ENCODE measurements at places on chromosomes 3 and 15. TPM values are rescaled to one million over a fixed set of nuclear protein-coding genes. Genes with fewer than 3 reads are reported as not detected.

The CLEC3B gene
- total RNA-seq = not detected

The ZNF619 gene
- 5.2 TPM for total RNA-seq

The CELSR3 gene
- total RNA-seq = 1.4 TPM

DNA sequence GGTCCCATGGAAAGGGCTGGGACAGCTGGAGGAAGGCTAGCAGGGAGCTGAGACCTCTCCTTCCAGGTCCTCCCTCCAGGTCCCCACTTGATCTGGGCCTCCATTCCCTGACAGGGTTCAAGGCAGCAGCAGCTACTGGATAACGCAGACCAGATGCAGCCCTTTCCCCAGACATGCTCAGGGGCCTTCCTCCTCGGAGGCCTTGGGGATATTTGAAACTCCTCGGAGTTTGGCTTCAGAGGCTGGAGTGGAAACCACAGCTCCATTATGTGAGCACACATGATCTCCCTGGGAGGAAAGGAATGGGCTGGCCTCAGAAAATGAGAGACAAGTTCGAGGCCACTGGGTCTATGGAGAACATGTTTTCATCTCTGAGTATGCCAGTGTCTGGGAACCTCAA lies 119.3 kb downstream of the SMAD6 start:
- no peak for DNase-seq

DNA sequence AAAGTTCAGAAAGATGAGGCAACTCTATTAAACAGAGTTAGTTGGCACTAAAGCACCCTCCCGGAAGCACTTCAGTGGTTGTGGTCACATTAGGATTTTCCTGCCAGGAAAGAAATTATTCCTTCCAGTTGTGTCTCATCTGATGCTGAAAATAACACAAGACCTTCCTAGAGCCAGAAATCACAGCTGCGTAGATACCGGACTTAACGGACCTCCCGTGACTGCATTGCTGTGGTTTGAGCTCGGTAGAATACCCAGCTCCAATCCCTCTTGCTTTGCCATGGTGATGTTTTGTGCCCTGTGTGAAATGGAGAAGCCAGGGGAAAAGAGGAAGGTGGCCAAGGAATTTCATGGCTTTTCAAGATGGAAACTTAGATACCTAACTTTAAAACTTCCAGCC lies 215.0 kb upstream of the IGF1R start:
- DNase-seq = no peak

The PLA2G4B gene
- 1.7 TPM for total RNA-seq

DNA sequence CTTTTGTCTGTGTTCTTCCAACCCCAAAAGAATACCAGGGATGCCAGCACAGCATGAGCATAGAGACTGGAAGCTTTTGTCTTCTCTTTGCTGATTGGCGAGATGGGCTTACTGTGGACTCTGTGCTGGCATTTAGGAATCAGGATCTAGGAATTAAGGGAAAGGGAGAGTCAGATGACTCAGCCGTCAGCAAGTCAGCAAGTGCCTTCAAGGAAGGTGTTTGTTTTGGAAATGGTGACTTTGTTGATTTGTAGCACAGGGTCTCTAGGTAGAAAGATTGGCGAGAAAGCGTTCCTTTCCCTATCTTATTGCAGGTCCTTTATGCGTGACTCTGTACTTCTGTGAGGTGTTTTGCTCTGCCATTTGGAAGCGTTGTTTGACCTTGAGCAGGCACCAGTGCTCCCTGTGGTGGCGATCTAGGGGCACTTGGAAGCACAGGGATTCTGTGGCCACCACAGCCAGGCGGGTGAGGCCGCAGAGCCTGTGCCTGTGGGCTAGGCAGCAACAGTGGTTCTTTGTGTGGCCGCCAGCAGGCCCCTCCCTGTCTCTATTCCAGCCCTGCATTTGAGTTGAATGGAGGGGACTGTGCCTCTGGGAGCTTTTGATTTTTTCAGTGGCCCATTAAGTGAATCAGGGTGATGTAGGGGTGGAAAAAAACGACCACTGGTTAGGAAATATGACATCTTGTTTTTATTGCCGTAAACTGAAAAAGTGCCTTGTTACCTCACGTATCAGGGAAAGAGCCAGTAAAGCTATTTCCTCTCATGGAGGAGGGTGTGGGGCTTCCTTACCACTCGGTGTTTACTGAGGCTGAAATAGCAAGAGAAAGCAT lies 19.0 kb downstream of the FAN1 start:
- DNase-seq = no peak

DNA sequence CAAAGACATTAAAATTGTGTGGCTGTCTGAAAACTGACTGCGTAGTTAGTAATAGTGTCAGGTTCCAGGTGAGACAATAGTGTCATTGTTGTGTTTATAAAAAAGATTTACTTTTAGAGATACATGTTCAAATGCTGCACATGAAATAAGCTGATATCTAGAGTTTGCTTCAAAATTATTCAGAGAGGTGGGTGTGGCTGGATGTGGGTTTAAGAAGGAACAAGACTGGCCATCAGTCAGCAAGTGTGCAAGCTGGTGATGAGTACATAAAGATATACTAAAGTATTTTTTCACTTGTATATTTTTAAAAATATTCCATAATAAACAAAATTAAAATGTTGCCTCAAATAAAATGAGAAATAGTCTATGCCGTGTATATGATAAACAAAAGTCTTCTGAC lies 190.6 kb downstream of the ARRDC4 start:
- DNase-seq = no peak

The SMCO1 gene
- not detected for total RNA-seq

- DNase-seq = no peak
These were observed 304.4 kb downstream of the DOCK3 start for GRCh38 chr3:50978991-50979667.

The ARRDC4 gene
- 35.5 TPM for total RNA-seq

DNA sequence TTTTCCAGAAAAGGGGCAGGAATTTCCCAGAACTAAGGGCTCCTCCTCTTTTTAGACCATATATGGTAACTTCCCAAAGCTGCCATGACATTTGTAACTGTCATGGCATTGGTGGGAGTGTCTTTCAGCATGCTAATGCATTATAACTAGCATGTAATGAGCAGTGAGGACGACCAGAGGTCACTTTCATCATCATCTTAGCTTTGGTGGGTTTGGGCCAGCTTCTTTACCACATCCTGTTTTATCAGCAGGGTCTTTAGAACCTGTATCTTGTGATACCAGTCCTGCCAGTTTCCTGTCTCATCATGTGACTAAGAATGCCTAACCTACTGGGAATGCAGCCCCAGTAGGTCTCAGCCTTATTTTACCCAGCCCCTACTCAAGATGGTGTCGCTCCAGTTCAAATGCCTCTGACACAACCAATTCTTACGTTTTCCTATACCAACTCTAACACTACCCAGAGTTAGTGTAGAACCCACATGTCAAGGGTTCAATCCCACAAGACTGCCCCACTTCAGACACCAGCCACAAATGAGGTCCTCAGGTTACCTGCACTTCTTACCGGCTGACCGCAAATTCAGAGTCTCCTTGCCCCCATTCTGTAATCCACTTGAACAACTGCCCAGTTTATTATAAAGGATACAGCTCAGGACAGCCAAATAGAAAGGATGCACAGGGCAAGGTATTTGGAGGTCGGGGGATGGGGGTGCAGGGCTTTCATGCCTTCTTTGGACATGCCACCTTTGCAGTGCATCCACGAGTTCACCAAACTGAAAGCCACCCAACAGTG lies 17.7 kb downstream of the FOXB1 start:
- no peak for DNase-seq

DNA sequence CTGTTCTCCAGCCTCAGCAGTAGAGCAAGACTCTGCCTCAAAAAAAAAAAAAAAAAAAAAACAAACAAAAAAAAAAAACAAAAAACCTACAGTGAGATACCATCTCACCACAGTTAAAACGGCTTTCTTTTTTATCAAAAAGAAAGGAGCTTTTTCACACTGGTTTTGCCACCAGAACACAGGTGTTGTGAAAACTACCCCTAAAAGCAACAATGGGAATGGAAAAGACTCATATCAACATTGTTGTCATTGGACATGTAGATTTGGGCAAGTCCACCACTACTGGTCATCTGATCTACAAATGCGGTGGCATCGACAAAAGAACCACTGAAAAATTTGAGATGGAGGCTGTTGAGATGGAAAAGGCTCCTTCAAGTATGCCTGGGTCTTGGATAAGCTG lies 24.8 kb upstream of the SLC25A38 start:
- DNase-seq = no peak

- DNase-seq = no peak
These were observed 81.4 kb upstream of the PSMD6 start for GRCh38 chr3:64104691-64105111.

- DNase-seq = no peak
These were observed 28.5 kb downstream of the DNAJC13 start for GRCh38 chr3:132445817-132446216.

DNA sequence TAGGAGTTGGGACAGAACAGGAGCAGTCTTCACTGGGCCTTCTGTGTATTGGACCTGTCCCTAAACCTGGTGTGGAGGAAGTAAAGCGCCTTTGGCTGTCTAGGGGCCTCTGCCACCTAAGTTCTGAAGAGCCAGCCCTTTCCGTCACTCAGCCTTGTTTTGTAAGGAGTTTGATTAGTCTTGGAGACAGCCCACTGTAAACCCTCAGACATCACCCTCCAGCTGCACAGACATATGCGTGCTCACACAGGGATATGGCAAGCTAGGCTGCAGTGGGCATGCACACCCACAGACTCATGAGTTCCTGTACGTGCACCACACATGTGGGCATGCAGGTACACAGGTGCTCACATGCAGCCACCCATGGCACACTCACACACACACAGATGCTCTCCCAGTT lies 5.2 kb downstream of the PRKCD start:
- DNase-seq = no peak

GRCh38 chr3:62500556-62501288 lies 127.4 kb upstream of the FEZF2 start:
- DNase-seq = no peak

The CD200 gene
- not detected for total RNA-seq

The HHATL gene
- total RNA-seq = not detected

The CCDC9B gene
- 8.9 TPM for total RNA-seq

The TUSC7 gene
- not detected for total RNA-seq

The CHST14 gene
- total RNA-seq = 12.4 TPM

DNA sequence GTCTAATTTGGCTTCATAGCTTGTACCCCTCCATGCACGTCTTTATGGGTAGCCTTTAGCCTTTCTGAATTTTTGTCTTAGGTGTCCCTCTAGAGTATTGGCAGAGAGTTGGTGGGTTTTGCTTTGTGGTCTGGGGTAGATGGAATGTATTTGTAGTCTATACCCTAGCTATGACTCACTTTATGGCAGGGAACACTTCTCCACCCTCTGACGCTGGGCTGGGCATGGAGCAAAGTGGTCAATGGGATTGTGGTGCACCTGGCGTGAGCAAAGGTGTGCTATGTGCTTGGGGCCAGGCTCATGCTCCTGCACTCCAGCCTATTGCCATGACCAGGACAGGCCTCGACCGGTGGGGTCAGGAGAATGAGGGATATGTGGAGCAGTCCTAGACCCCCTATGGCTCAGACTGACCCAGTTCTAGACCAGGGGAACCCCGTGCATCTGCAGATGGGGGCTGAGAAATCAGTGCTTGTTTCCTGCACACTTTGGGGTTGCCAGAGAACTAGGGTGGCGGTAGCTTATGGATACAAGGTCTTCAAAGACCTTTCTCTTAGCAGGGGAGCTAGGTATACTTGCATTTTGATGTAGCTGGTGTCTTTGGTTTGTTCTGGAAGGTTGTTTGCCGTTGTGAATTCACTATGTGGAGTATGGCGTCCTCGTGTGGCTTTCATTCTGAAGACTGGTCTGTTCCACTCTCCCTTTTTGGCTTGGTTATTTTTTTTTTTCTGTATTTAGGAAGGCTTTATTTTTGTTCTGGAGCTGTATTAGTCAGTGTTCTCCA lies 49.4 kb upstream of the RPL32 start:
- DNase-seq = no peak

DNA sequence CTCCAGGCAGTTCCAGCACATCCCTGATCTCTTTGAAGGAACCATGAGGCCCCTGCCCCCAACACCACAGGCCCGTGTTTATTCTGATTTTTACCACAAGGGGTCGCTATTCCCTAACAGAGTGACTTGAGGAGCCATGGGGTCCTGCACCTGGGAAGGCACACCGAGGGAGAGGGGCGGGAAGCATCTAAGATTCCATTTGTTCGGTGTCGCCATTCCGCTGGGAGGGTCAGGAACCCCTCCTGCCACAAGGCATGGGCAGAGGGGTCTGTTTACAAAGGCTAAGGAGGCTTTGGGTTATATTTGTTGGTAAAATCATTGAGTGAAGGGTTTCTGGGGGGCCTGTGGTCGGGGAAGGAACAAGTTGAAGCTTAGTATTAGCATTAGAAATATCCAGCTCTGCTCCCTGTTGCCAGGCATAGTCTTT lies 77.1 kb downstream of the WDR76 start:
- peak; percentile 69 for DNase-seq

The CCDC50 gene
- 60.3 TPM for total RNA-seq

DNA sequence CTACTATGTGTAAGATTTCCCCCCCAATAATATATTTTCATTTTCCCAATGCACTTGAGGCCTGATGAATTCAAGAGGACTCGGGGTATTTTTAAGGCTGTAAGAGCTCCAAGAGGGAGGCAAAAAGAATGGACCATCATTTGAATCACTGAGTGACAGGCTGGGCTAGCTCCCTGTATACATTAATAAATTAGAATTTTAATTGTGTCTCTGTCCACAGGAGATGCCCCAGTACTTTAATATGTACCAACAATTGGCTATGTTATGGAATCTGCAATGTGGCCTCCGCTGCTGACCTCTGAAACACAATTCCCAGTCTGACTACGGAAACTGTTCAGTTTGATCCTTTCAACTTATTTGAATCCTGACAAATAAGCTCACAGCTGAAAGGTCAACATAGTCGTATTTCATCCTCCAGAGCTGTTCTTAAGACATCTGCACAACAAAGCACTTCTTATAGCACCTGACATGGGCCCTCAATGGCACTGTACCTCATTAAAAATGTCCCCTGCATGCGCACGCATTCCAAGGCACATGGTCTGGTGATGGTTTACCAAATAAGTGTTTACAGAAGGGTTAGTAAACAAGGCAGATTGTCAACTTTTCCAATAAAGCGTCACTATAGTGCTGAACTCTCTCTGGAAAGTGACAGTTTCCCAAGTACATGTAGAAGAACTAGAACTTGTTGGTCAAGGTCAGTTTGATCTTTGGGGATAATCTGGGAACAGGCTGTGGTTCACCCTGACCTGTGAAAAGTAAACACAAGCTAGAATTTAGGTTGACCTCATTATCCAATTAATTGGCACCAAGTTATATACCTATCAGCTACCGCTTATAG lies 472.9 kb downstream of the FOXP1 start:
- DNase-seq = no peak

DNA sequence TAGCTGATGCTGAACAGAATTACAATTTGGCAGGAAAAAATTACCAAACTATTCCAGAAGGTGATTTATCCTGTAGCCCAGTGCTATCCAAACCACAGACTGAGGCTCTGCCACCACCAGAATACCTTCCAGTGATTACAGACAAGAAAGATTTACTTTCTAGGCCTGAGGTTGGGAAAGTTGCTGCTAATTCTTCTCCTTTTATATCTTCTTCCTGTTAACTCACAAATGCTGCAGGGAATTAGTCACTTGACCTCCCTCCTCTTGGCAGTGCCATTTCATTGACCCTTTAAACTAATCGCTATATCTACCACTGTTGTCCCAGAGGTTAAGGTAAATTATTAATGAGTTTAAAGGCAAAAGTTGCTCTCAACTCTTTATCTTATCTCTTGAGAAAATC lies 118.4 kb downstream of the CTNNB1 start:
- DNase-seq = no peak

The P2RY13 gene
- total RNA-seq = not detected
